NCI-H1105 (cell line): ENCODE measurements at places on chromosomes 13 and 19.

DNA sequence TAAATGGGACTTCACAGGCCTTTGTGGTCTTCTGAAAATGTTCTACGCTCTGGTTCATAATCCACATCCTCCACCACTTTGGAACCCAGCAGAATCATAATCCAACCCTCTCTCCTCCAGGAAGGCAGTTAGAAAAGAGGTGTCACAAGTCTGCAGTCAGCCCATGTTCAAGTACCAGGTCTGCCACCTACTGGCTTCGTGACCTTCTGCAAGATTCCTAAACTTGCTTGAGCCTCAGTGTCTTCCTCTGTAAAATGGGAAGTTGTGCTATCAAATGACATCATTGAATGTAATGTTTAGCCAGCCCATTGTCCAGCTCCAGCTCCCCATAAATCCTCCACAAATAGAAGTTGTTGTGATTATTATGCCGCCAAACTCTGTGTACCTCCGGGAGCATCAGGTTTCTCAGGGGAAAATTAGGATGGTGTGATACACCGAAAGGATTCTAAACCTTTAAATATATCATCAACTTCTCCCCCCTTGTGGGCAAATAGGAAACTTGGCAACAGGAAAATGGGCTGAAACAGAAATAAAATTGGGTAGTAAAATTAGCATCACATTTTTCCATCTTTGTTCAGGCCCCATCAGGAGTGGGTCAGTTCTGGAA is 109.7 kb downstream of the NUFIP1 start:
- DNase-seq: no peak

DNA sequence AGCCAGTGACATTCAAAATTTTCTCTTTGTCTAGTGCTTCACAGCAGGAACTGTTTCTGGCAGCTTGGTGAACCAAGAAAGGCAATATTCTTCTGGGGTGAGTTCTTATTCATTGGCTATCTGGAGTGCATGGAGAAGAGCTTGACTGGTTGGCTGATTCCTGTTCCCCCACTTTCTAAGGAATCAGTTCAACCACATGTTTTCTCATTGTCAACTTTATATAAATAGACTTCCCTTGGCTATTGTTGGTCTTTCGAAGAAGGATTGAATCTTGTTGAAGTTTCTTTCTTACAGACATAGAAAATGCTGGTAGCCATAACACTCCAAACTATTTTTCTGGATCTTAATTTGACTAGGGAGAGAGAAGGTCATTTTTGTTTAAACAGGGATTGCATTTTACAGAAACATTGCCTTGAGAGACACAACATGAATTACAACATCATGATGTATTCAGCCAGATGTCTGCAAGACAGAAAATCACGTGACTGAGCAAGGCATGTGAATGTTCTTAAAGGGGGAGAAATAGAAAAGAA is 85.2 kb downstream of the EDNRB start:
- DNase-seq: no peak

DNA sequence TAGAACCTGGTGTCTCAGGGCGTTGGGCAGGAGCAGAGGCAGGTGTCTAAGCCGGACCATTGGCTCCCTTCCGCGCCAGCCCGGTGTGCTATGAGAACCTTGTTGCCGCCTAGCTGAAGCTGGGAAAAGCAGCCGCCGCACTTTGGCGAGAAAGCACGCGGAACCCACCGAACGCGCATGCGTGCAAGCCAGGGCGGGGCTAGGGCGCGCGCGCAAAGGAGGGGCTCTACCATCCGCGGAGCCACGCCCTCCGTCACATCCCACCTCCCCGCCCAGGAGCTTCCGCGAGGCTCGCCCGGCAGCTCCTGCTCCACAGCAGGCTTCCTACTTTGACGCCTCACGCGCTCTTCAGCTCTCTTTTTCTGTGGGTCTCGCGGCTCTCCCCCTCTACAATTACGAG is 51.3 kb downstream of the WDR87 start:
- DNase-seq: no peak

DNA sequence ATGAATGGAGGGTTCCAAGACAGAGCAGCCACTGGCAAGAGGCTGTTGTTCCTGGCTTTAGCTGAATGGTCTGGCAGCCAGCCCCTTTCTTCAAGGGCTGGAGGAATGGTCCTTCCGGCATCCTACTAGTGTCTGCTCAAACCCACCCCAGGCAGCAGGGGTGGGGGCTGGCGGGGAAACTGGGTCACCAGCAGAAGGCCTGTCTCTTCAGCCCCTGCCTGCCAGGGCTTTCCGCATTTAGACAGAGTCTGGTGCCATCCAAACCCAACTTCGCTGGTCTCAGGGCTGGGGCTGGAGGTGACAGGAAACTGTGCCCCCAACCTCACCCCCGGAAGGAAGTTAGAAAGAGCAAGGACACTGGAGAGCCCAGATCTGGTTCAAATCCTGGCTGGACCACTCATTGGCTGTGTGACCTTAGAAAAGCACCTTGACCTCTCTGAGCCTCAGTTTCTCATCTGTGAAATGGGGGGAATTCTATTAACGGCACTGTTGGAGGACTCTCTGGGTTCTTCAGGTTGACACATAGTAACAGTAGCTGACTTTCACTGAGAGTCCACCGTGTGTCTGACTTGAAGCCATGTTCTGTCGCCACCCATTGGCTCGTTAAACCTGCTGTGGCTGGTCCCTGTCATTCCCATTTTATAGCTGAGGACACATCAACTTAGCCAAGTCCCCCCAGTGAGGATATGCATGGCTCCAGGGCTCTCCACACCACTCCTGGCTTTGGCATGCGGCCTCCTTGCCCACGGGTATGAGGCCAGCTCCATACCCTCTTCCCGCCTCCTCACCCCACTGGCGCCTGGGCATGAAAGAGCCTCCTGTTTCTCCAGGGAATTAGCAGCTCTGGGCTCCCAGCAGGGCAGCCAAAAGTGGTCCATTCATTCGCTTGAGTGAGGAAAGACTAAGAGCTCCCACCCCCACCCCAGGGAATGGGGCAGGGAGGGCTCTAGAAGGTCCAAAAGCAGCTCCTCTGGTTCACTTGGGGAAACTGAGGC is 2.5 kb upstream of the NR2C2AP start:
- DNase-seq: no peak

DNA sequence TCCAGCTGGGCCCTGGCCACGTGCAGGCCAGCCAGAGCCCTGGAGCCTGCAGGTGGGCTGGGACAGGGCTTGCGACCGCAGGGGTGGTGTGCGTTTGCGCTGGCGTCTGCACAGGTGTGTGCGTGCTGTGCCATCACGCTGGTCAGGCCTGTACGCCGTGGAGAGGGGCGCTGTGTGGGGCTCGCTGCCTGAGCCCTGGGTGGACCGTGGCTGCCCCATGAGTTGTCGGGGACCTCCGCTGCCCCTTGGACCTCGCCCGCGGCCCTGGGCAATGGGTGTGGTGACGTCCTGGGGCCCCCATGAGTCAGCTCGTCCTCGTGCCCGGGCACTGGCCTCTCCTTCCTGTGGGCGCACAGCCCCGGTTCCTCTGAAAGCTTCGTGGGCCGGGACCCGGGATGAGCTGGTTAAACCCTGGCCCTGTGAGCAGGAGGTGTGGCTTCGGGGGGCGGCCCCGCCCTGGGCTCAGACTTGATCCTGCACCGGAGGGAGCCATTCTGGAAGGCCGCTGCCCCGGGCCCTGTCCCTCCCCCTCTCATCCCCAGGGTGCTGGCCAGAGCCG is 6.8 kb downstream of the CSNK1G2 start:
- DNase-seq: no peak

GRCh38 chr13:61286148-61286745 is 129.4 kb downstream of the PCDH20 start:
- peak; percentile 39 for DNase-seq

DNA sequence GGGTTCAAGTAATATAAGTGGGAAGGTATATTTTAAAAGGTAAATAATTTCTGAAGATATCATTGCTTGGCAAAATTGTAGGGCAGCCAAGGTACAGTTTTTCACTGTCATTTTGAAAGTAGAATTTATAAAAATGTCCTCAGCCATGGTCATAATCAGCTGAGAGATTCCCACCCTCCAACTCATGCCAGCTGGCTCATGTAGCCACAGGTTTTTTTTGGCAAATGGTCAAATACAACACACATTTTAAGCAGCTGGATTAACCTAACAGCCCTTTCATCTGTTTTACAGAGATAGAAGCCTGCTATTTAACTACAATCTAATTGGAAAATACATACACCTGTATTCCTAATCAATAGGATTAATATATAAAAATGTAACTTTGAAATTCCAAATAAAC is 619.2 kb upstream of the SGCG start:
- peak; percentile 56 for DNase-seq

DNA sequence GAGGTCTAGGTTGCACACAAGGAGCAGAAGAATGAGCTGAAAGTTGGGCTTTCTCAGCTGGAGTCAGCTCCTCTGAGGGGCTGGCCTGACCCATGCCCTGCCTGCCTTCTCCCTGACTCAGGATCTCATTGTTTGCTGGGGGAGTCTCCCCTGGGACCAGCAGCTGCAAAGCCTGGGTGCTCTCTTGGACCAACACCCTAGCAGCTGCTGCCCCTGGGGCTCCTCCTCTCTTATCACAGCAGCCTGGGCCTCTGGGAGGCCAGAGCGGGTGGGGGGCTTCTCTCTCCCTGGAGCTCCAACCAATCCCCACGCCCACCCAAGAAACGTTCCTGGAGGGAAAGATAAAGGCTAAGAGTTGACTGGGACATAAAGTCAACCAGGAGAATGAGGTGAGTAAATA is 1.6 kb upstream of the FCGBP start:
- DNase-seq: no peak

DNA sequence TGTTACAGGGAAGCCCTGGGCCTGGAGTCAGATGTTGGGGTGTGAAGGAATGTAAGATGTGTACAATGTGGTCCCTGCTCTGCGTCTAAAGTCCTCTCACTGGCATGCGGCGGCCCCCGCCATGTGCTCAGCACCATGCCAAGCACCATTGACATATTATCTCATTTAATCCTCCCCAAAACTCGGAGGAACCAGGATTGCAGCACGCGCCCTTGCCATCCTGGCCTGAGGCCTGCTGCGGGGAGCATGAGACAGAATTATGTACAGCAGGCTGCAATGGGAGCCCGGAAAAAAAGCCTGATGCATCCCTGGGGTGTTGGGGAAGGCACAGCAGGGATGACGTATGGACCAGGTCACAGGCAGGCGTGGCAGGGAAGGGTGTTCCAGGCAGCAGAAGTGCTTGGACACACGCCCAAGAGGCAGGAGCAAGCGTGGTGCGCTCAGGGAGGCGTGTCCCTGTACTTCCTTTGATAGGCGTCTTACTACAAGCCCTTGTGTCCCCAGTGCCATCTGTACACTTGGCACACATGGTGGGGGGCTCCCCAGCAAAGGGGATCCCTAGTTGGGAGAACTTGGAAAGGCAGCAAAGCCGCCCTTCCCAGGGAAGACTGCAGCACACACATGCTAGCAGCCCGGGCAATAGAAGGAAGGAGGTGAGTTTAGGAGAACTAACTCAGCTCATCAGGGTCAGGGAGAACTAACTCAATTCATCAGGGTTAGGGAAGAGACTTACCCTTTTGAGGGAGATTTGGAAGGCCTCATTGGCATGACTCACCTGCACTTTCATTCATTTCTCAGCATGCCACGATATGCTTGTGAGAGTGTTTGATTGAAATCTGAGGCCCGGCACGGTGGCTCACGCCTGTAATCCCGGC is 3.4 kb downstream of the EVI5L start:
- DNase-seq: no peak

GRCh38 chr19:49880162-49880869 is 2.8 kb downstream of the TBC1D17 start:
- DNase-seq: no peak

GRCh38 chr19:604355-604754 is 14.7 kb downstream of the HCN2 start:
- DNase-seq: no peak

DNA sequence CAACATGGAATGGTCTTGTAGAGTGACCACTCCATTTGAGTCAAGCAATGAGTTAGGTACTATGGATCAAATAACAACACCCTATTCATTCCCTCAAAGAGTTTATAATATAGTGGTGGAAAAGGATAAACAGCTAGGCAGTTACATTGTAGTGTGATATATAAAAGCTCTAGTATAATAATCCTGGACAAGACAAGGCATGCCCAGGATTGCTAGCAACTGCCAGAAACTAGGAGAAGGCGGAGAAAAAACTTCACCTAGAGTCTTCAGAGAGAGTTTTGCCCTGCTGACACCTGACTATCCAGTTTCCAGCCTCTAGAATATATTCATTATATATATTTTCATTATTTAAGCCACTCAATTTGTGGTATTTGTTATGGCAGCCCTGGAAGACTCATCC is 530.6 kb downstream of the KLF12 start:
- DNase-seq: peak; percentile 1

GRCh38 chr13:100506600-100507422 is 81.8 kb downstream of the GGACT start:
- DNase-seq: peak; percentile 34

GRCh38 chr13:50891206-50891605 is 18.4 kb upstream of the RNASEH2B start:
- DNase-seq: no peak

DNA sequence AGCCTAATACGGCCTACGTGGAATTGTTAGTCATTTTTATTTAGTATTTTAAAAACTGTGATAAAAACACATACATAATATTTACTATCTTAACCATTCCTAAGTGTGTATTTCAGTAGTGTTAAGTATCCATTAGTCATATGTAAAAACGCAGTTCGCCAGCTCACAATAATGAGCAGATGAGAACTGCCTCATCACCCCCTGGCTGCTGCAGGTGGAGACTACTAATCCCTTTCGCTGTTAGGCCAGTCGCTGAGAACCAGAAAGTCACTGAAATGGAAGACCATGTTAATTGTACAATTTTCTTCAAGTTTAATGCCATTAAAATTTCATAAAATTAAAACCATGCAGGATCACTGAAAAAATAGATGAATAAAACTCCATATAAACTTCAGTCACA is 1.6 kb downstream of the ESD start:
- DNase-seq: no peak

GRCh38 chr19:50266896-50267295 is 62.3 kb downstream of the KCNC3 start:
- no peak for DNase-seq

DNA sequence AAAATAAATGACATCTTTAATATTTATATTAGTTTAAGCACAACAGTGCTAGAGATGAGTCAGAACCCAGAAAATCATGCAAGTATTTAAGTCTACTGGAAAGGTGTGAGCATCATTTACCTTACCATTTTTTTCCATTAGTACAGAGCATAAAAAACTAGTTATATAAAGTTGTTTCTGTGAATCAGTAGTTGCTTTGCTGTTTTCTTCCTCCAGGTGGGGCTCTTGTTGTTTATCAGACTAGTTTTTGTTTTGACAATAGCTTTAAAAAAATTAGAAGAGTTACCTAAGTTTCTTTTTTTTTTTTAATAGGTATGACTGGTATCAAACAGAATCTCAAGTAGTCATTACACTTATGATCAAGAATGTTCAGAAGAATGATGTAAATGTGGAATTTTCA is 12.7 kb downstream of the SUGT1 start:
- no peak for DNase-seq

GRCh38 chr19:3013263-3013725 is 15.8 kb downstream of the TLE2 start:
- DNase-seq: no peak

DNA sequence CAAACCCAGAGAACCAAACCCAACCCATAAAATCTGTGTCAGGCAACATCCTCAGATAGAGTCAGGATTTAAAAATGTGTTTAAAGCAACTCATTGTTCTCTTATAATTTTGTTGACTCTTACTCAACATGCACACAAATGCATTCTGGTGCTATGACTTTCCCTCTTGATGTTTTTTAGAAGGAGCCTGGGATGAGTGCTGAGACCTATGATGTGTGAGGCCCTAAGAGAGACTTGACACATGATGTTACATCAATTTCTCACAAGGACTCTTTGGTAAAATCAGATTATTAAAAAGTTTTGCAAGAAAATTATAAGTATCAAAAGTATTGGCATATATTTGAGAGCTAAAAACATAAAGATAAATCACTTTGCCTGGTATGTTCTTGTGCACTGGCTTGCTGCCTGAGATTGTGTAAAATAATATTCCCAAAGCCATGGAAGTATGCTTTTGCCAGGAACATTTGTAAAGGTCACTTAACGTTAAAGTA is 173.9 kb downstream of the DCLK1 start:
- no peak for DNase-seq
